ENCODE measurements at places on chromosomes 5 and 9.

- no peak for DNase-seq
Observed at GRCh38 chr9:6230037-6230780, 14.6 kb downstream of the IL33 start.

DNA sequence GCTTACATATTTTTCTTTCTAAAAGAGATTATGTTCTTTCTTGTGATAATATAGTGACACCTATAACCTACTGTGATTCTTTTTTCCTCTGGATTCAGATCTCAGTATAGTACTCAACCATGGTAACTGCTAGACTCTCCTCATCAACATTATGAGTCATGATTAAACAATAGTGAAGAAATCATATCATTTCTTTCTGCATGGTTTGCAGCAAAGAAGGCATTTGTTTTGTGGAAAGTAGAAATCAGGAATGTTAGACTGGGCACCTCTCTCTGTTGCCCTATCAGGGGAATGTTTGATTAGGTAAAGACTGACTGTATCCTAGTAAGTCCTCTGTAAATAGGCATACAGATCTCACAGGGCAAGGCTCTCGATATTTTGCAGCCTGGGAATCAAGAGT, 25.6 kb upstream of the SMC2 start:
- no peak for DNase-seq

DNA sequence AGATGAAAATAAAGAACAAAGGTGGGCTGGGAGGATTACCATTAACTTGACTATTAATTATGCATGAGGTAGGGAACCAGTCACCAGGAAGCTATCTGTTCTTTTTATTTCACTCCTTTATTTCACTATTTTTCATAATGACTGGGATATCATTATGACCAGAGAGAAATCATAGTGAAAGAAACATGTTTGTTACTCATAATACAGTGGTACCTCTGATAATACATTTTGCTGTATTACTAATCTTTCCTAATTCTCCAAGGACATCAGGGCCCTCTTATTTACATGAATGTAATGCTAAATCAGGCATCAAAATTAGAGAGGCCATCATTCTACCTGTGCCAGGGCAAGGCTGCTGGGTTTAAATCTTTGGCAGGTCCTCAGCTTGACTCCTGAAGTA, 253.7 kb downstream of the NR3C1 start:
- DNase-seq = no peak

DNA sequence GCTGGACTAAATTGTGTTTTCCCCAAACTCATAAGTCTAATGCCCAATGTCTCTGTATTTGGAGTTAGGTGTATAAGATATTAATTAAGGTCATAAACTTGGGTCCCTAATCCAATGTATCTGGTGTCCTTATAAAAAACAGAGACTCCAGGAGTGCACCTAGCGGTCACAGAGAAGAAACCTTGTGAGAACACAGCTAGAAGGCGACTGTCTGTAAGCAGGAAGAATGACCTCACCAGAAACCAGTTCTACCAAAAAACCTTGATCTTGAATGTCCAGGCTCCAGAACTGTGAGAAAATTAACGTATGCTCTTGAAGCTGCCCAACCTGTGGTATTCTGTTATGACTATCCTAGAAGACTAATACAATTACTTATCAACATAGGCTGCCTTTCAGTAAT, 591.7 kb upstream of the PTPRD start:
- no peak for DNase-seq

GRCh38 chr5:124337996-124338395, 408.4 kb downstream of the ZNF608 start:
- no peak for DNase-seq

DNA sequence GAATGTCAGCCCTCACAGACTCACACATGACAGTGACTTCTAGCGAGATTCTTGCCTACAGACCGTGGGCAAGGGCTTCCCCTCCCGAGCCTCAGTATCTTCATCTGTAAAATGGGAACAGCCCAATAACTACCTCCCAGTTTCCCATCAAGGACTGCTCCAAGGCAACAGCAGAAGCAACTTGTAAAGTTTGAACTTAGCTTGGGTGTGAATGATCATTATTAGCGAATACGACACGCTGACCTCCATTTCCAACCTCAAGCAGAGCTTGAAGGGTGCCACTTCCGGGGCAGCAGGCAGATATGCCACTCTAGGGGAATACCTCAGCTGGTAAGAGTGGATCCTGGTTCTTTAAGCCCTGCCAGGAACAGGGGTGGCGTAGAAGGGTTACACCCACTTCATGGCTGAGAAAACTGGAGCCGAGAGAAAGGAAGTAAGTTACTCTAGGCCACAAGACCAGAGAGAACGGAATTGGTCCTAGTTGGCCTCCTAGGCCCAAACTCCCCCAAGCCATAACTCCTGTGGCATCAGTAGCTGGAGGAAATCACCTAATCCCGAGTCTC, 2.0 kb downstream of the RNF44 start:
- peak; percentile 54 for DNase-seq

DNA sequence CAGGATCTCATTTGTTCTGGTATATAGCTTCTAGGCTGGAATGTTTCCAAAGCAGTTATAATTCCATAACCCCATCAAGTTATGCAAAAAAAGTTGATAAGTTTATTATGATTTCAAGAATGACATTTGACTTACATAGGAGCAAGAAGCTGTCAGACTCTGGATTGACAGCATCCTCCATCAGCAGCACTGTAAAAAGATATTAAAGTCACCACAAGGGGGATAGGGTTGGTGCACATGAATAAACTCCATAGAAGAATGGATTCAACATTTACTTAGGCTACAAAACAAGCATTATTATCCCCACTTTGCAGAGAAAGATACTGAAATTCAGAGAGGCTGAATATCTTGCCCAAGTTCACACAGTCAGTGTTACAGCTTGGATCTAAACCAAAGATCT, 208.9 kb upstream of the SLC30A5 start:
- DNase-seq = peak; percentile 69

DNA sequence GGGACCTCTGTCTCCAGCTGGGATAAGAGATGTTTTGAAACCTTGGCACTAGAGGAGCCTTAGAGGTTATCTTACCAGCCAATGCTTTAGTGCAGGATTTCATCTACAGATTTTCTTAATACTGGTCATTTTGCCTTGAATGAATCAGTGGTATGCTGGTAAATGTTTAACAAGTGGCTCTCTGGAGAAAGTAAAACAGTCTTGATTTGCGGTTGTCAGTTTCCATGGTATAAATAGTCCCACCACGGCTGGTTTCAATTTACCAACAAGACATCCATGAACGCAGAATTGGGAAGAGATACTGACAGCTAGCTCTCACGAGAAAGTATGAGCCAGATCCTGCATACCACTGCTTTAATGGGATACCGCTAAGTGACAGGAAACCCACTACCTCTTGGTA, 56.7 kb upstream of the CXCL14 start:
- no peak for DNase-seq

DNA sequence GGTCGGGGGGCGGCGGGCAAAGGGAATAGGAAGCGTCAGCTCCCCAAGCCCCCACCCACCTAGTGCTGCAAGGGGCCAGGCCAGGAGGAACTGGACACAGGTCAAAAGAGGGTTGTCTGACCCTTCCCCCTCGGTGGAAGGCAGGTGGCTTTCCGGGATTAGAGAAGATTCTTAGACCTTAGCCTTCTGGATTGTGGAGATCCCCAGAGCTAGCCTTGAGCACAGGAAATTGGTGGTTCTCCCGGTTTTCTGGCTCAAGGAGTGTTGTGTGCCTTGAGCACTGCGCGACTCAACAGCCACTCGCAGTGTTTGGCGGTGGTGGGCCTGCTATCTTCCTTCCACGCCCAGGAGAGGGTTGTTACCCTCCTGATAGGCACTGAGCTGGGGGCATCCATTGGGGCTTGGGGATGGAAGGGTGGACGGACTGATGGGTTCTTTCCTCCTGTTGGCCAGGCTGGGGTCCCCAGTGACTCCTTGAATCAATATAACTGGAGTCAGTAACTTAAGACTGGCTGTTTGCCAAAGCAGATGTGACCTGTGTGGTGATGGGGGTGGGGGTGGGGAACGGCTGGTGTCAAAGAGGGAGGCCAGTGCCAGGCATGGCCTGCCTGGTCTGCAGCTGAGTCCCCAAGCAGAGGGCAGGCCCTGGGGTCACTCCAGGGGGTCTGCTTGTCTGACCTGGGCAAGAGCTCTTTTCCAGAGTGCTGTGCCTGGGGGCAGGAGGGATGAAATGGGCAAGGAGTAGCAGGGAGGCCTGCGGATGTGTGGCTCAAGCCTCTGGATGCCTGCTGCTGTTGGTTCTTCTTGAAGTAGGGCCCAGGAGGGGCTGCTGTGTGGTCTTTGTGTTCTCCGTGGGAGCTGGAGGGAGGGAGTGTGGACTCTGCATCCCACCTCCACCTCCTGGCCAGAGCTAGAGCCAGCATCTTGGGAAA, 2.1 kb downstream of the FGF18 start:
- no peak for DNase-seq

GRCh38 chr5:1176473-1177391, 24.7 kb upstream of the SLC6A19 start:
- DNase-seq = no peak

DNA sequence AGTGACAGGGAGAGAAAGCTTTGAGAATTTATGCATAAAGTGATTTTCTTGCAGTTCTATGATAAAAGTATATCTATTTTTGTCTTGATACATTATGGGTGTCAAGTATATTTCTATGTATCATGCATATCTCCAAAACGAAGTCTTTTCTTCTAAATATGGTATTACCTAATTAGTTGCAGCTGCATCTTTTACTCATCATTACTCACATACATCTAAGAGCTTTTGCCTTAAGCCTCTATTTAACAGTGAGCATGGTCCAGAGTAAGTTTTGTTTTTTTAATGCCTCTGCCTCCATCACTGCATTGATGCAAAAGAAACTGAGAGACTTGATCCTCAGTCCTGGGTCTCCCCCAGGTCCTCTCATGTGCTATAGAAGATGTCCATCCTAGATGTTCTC, 40.0 kb upstream of the SMC5 start:
- DNase-seq = no peak

DNA sequence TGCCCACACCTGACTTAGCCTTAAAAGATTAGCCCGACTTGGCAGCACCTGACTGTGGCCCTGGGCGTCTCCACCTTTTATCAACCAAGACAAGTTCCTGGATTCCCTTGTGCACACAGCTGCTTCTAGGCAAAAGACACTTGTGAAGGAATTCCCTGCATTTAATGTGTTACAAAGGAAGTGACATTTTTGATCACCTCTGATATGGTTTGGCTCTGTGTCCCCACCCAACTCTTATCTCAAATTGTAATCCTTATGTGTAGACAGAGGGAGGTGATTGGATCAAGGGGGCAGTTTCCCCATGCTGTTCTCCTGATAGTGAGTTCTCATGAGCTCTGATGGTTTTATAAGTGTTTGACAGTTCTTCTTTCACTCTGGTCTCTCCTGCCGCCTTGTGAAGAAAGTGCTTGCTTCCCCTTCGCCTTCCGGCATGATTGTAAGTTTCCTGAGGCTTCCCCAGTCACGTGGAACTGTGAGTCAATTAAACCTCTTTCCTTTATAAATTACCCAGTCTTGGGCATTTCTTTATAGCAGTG, 2.6 kb upstream of the CPEB4 start:
- DNase-seq = peak; percentile 80

- DNase-seq = no peak
Observed at GRCh38 chr5:179195561-179196404, 135.6 kb downstream of the ZNF354C start.

- no peak for DNase-seq
Observed at GRCh38 chr5:143141652-143142051, 261.8 kb downstream of the NR3C1 start.

DNA sequence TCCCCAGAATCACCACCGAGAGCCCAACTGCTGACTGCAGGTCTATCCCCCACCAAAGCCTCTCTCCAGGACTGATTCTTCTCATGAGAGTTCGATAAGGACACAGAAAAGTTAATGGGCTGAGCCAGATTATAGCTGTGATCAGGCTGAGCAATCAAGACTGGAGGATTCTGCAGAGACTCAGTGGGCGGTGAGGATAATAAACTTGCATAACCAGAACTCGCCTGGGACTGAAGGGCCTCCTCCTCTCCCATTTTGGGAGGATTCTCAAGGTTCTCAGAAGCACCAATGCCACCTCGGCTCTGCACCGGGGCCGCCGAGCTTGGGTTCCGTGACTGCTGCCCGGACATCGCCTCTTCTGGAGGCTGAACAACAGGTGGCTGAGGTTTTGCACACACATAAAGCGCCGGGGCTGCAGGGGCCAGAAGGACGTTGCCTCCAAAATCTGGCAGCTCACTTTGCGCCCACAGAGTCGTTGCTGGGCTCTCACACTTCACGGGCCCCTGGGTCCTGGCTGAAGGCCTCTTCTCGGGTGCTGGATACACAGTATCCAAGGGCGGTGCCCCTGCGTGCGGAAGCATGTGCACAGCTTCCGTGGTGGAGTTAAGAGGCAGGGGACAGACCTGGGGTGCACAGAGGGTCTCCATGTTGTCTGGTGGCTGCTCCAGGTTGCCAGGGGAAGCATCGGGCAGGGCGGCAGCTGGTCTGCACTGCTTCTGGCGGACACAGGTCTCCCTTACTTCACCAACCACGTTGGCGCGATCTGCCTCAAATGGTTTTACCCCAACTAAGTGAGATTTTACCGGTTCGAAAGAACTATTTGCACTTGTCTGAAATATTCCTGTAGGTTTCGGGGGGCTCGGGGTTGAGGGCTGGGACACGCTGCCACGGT, 7.6 kb downstream of the SEC16A start:
- DNase-seq = no peak

- no peak for DNase-seq
Observed at GRCh38 chr9:10612641-10613398, at the start of gene PTPRD. TSS of gene PTPRD (minus strand) at chr9:10613002.

- DNase-seq = peak; percentile 48
Observed at GRCh38 chr9:83281306-83282255, 218.6 kb upstream of the RASEF start.

DNA sequence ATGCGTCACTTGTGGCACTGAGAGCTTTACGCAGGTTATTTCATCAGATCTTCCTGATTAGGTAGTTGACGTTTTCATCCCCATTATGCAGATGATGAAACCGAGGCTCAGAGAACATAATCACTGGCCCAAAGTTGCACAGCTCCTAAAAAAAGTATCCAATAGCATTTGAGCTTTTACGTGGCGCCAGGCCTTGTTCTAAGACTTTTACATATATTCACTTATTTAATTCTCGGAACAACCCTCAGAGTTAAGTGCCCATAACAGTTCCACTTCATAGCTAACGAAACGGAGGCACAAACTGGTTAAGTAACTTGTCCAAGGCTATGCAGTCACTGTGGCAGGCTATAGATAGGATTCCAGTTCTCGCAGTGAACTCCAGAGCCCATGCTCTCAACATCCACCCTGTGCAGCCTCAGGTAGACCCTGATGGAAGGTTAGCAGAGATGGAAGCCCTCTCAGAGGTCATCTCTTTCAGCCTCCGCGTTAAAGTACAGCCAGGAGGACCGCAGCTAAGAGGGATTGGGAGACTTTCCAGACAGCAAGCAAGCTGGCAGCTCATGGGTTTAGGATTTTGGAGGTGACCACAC, 39.3 kb downstream of the AMBP start:
- DNase-seq = no peak
